NCI-H2171 (cell line): ENCODE measurements at places on chromosomes 2 and 18.

DNA sequence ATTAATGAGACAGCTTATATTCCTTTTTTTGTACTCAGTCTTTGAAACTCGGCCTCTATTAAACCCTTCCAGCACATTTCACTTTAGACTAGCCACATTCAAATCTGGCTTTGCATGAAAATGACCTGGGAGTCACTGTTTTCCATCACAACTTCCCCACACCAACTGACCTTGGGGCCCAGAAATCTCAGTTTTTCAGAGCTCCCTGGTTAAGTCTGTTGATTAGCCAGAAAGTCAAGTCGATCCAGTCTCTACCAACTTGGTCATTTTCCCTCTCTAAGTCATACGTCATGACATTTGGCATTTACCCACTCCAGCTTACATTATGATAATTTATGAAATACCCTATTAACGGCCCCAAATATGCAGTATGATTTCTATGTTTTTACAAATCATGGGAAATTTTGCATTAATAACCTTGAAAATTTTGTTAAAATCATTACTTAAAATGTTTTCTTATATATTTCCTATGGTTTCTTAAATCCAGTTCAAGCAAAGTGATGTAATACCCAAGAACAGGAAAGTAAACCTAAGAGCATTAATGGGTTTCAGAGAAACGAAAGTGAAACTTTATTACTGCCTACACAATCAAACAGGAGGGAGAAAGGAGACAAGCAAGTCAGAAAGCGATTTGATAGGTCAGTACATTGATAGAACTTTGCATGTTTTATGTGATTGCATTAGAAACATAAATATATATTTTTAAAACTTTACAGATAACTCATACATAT lies 77.1 kb downstream of the SPATS2L start:
- no peak for DNase-seq

DNA sequence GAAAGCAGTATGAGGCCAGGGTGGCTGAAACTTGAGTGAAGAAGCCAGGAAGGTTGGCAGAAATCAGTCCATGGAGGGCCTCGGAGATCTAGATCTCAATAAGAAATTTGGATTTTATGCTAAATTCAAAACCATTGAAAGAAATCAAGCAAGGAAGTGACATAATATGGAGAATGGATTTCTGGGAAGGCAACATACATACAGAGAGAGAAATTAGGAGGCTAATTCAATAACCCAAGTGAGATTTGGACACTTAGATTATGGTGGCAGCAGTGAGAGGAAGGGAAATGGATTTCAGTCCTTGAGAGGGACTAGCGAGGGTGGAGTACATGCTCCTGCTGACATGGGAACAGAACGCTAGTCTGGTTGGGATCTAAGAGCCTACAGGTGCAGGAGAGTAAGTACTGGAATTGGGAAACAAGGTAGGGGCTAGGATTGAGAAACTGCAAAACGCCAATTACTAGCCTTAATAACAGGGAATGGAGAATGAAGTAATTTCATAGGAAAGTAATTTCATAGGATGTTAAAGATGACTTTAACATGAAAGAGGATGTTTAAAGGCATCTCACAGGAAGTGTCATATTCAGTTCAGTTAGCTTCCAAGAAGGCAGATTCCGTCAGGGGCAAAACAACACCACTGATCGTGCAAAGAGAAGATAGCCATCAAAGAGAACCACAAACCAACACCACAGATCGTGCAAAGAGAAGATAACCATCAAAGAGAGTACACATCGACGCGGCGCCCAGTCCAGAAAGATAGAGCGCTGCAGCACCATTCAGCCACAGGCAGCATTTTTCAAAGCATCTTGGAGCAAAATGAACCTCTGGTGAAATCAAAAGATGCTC lies 27.2 kb downstream of the CDKL4 start:
- no peak for DNase-seq

DNA sequence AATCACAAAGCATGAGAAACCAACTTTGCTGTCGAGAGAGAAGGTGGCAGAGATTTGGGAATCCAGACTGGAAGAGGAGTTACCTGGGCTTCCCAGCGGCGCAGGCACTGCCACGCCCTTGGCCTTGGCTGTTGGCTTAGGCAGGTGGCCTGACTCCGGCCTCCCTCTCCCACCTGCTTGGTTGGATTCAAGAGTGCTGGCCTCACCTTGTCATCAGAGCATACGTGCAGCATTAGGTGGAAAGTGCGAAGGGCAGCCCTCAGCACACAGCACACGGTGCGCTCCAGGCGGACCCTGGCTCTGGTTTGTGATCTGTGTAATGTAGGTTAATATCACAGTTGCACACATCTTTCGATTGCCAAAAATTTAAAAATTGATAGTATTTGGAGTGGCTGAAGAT lies 19.2 kb upstream of the ASB1 start:
- DNase-seq: no peak

DNA sequence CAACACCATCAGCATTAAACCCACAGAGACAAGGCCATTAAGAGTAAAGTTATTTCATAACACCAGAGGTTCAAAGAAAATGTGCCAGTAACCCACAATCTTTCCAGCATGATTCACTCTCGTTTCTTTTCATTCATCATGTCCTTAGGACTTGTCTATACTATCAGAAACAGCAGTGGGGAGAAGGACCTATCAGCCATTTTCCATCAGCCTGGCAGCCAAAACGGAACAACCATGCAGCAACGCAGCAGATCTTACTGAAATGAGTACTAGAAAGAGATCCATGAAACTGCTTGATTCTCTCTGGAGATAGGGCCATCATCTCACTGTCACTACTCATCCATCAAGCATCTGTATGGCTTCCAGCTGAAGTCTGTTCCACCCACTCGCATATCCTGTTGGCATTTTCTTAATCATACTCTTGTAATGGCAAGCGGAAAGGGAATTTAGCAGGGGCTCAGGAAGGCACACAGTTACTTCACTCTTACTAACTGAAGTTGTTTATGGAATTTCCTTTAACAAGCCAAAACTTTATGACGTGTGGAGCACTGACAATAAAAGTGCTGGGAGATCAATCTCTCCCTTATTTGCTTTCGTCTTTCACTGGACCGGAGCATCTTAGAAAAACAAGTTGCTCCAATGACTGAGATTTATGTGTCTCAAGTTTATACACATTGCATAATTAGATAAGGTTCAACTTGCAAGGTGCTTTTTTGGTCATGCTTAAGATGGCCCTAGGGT lies 69.7 kb downstream of the EPHA4 start:
- no peak for DNase-seq

DNA sequence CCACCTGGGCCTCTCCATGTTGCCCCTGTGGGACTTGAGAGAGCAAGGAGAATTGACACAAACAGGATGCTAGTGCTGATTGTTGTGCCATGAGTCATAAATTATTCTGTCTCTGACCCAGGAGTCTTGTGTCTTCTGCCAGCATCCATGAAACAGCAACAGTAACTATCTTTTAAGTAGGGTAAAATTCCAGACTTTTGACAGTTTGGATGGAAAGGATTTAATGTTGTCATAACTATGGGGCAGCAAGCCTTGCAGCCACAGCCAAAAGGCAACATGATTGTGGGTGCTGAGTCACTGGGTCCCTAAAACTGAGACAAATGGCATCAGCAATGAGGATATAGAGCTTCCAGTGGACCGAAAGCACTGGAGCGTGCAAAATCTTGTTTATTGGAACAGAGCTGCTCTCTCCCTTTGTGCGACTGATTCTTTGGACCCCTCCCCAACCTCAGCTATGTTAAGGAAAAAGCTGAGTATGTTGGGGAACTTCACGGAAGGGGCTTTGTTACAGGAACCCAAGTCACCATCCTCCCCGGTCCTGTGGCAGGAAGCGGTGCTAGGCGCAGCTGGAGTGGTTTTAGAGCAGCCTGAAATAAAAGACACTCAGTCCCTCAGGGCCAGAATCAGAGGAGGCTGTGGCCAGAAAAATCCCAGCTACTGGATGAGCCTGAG lies 9.6 kb upstream of the ITPRIPL1 start:
- no peak for DNase-seq
